Cardiac muscle cell (in vitro differentiated cells and primary cell): ENCODE measurements at places on chromosomes 5 and 9. TPM values are rescaled to one million over a fixed set of nuclear protein-coding genes. Genes with fewer than 3 reads are reported as not detected.

ENDOG gene
- polyA plus RNA-seq: 177 and 209 TPM in 2 replicates

BAAT gene
- polyA plus RNA-seq: not detected in 2 replicates

NFIB gene
- polyA plus RNA-seq: 5.7 and 7.8 TPM in 2 replicates

PRLR gene
- polyA plus RNA-seq: not detected in 2 replicates

PNPLA7 gene
- 1.4 and 1.6 TPM in 2 replicates for polyA plus RNA-seq

MAST4 gene
- 33.1 and 42.7 TPM in 2 replicates for polyA plus RNA-seq

PCDHA5 gene
- 0.09 and 0.53 TPM in 2 replicates for polyA plus RNA-seq

AMBP gene
- 0.64 TPM in 1 of 2 replicates, not detected in the other for polyA plus RNA-seq

ADAMTS16 gene
- polyA plus RNA-seq: 0.07 TPM in 1 of 2 replicates, not detected in the other

SEMA5A gene
- 12.9 and 15.7 TPM in 2 replicates for polyA plus RNA-seq

TRIM7 gene
- polyA plus RNA-seq: 0.11 and 0.20 TPM in 2 replicates

CTSV gene
- polyA plus RNA-seq: 60.9 and 65.5 TPM in 2 replicates

ENHO gene
- 8.7 and 13.1 TPM in 2 replicates for polyA plus RNA-seq

FRMD3 gene
- polyA plus RNA-seq: 61.5 and 70.7 TPM in 2 replicates

TMEFF1 gene
- polyA plus RNA-seq: 22.3 and 33.0 TPM in 2 replicates

PCDHA7 gene
- polyA plus RNA-seq: 0.37 TPM in 1 of 2 replicates, not detected in the other

CDKN2AIPNL gene
- polyA plus RNA-seq: 64.9 and 68.7 TPM in 2 replicates

ACTL7B gene
- polyA plus RNA-seq: not detected in 2 replicates
